ENCODE measurements at places on chromosomes 16 and 17. TPM values are rescaled to one million over a fixed set of nuclear protein-coding genes. Genes with fewer than 3 reads are reported as not detected.

SMPD3 gene
- total RNA-seq, result 0.09 TPM

ITGA2B gene
- total RNA-seq, result 1.9 TPM

CENPT gene
- 29.8 TPM for total RNA-seq

SLC39A11 gene
- total RNA-seq, result 14.5 TPM

Data from A549 treated with CpdA at 1 μM for 4 hours (cell line).